ENCODE measurements at places on chromosomes 4 and X.

DNA sequence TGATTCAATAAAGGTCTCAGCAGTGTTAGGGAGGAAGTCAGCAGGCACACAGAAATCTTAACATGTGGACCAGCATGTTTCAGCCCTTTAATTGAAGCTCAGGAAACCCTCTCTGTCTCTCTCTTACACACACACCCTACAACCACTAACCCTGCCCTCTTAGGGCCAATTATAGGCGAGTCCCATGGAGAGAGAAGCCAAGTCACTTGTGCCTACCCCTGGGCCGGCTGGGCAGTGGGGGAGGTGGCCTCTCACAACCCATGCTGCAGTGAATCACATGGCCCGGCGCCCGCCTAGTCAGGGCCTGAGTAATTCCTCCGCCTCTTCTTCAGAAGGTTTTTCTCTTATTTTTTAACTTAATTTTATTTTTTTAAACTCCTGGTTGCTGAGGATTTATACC lies 3.7 kb downstream of the FGD1 start:
- DNase-seq = no peak

GRCh38 chr4:84917086-84917821 lies 49.2 kb downstream of the WDFY3 start:
- no peak for DNase-seq

GRCh38 chrX:1023676-1024075 lies 188.8 kb downstream of the CRLF2 start:
- DNase-seq = no peak

- no peak for DNase-seq
Observed at GRCh38 chr4:2273657-2274319, 11.9 kb upstream of the MXD4 start.

DNA sequence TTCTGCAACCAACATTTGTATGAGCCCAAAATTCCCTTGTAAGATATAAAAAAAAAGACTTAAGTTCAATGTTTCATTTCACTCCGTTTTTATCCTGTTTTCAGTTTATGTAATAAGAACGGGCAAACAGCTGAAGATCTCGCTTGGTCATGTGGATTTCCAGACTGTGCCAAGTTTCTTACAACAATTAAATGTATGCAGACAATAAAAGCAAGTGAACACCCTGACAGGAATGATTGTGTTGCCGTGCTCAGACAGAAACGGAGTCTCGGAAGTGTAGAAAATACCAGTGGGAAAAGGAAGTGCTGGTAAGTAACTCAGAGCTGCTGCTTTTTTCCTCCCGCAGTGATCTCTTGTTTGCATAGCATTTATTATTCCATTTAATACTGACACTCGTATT lies 2.8 kb downstream of the ANKRD37 start:
- no peak for DNase-seq
